Inflammatory macrophage treated with lipopolysaccharide for 4 hours (primary cell): ENCODE measurements at places on chromosomes 7 and 10.
A peak's percentile ranks its signal among the peaks of the same experiment; 100 is the strongest.

GRCh38 chr10:27100813-27101347 is 586 bp upstream of the ANKRD26 start:
- DNase-seq = no peak

GRCh38 chr7:35499226-35499625 is 195.7 kb downstream of the HERPUD2 start:
- DNase-seq = no peak

GRCh38 chr10:98636921-98637329 is 190.2 kb upstream of the HPS1 start:
- DNase-seq = no peak

DNA sequence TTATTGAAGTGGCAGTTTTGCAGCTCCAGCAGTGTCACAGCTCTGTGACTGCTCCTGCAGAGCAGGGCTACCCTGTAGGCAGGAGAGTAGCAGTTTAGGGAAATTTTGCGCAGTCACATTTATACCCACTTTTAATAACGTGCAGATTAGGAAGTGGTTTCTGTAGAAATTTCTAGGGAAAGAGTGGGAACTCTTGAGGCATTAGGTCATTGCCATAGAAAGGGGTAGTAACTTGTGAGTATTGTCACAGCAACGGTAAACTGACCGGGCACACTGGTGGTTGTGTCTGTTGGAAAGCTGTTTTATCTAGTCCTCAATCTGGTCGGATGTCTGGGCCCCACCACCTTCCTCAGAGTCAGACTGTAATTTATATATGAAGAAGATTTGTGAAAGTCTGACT is 51.9 kb downstream of the CDC14C start:
- DNase-seq = peak; percentile 80

DNA sequence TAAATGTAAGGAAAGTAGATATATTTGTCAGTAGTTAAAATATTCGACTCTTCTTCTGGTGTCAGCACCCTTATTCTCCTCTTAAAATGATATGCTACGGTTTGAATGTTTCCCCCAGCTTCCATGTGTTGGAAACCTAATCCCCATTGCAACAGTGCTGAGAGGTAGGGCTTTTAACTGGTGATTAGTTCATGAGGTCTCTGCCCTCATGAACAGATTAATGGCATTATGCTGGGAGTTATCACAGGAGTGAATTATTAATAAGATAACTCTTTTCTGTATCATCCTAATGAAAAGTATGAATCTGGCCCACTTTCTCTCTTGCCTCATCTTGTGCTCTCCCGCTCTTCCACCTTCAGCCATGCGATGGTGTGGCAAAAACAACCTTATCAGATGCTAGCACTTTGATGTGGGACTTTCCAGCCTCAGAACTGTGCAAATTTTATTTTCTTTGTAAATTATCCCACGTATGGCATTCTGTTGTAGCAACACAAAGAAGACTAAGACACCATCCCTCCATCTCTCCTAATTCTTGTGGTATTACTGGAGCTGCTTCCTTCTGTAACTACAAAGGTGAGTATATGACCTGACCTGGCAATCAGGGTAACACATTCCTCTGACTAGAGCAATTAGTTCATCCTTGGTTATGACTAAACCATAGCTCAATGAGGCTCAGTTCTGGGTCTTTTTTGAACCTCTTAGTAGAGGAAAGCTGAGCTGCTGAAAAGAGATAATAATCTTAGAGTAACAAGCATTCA is 171.1 kb upstream of the TMEM196 start:
- no peak for DNase-seq

DNA sequence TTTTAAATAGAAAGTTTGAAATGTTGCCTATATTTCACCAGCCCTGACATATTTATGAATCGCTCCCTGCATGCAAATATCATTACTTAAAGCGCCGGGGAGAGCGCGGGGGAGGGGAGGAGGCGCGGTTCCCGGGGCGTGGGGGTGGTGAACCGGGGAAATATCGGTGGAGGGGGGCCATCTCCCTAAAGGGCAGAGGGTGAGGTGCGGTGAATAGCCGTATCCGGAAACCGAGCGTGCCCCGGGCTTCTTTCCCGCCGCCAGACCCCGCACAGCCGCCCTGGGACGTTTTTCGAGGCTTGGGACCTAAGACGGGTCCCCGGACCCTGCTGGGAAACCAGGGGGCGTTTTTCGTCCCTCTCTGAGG is 6.9 kb upstream of the ZNF503 start:
- no peak for DNase-seq

- DNase-seq = no peak
Measured at GRCh38 chr10:46516660-46517416, 39.6 kb downstream of the GPRIN2 start.

GRCh38 chr7:153930696-153931095 is 121.5 kb upstream of the DPP6 start:
- no peak for DNase-seq

DNA sequence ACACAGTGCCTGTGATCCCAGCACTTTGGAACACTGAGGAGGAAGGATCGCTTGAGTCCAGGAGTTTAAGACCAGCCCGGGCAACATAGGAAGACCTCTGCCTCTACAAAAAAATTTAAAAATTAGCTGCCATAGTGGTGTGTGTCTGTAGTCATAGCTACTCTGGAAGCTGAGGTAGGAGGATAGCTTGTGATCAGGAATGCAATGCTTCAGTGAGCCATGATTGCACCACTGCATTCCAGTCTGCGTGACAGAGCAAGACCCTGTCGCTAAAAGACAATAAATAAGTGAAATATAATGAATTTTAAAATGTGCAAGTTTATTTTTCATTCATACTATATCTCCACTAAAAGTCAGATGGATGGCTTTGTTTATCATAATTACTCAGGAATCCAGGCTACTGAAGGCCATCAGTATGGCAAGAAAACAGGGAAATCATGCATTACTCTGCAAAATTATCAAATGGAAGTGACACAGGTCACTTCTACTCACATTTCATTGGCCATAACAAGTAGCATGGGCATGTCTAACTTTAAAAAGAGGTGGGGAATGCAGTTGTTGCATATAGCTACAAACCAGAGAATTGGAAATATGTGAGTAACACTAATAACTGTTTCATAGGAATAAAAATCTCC is 32.9 kb upstream of the FAM3C start:
- DNase-seq = no peak

DNA sequence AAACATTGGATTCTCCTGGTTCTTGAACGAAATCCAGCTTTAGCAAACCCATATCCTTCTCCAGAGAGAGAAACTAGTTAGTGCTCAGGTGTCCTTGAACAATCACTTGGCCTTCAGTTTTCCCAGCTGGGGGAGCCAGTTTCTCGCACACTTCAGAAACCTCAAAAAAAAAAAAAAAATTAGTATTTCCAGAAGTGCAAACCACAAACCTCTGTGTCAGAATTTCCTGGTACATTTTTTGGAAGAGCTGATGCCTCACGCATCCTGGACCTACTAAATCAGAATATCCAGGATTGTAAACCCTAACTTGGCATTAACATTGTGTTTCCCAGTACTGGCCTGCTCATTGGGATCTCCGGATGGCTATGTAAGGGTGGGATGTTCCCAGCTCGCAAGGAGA is 143.4 kb upstream of the EGR2 start:
- no peak for DNase-seq

DNA sequence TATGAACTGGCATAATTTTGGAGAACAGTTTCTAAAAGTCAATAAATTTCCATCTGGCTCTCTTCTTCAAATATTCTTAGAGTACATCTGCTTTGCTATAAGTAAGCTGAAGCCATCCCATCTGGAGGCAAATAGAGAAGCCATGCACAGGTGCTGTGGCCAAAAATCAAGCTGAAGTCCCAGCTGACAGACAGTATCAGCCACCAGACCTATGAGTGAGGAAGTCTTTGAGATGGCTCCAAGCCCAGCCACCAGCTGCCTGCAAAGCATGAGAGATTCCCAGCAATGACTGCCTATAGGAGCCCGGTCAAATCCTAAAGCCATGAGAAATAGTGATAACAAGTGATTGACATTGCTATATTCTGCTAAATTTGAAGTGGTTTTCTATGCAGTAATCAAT is 21.7 kb upstream of the PRSS58 start:
- no peak for DNase-seq

- DNase-seq = no peak
Measured at GRCh38 chr7:57423768-57424167, 26.2 kb upstream of the ZNF716 start.

GRCh38 chr7:77538281-77539212 is 1.5 kb downstream of the PTPN12 start:
- DNase-seq = peak; percentile 90

GRCh38 chr7:17526621-17527020 is 228.2 kb downstream of the AHR start:
- DNase-seq = no peak

DNA sequence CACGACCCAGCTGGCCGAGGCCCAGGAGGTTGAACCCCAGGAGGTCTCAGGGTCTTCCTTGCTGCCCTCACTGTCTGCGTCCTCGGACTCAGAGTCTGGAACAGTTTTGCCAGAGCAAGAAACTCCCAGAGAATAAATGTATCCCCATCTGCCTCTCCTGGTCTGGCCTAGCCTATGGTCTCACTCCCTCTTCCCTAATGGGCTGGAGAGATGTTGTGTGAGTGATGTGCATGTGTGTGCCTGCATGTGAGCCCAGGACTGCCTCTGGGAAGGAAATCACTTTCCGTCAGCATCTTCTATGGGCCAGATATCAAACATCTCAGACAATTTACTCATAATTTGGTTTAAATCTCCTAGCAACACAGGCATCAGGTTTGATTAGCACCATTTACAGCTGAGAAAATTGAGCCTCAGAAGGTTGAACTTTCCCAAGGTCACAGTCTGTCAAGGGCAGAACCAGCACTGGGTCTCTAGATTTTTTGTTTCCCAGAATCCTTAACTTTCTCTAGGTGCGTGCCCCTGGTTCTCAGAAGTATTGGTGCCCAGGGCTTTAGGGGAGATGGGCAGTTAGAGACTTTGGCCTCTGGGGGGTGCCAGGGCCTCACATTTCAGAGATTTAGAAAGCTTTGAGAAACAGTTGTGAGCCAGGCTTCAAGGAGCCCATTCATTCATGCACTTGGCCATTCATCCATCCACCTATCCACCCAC is 4.9 kb downstream of the TMEM270 start:
- peak; percentile 59 for DNase-seq
